NCI-H226 (cell line): ENCODE measurements at places on chromosomes 7 and 10.

GRCh38 chr7:148540041-148540738 lies 50.4 kb upstream of the C7orf33 start:
- DNase-seq = peak; percentile 70

DNA sequence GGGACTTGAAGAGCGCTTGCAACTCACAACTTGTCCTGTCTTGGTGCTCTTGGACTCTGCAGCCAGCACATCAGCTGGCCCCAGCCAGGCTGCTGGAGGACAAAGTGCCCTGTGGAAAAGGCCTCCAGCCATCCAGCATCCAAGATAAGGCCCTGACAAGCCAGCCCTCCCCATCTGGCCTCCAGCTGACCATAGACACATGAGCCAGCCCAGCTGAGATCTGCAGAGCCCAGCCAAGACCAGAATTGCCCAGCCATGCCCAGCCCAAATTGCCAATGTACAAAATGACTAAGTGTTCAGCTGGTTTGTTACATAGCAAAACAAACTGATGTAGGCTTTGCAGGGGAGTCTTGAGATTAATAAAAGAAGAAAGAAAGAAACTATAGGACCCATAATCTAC lies 36.0 kb upstream of the FRMD4A start:
- peak; percentile 28 for DNase-seq

GRCh38 chr7:129503725-129504124 lies 1.4 kb downstream of the SMKR1 start:
- no peak for DNase-seq

DNA sequence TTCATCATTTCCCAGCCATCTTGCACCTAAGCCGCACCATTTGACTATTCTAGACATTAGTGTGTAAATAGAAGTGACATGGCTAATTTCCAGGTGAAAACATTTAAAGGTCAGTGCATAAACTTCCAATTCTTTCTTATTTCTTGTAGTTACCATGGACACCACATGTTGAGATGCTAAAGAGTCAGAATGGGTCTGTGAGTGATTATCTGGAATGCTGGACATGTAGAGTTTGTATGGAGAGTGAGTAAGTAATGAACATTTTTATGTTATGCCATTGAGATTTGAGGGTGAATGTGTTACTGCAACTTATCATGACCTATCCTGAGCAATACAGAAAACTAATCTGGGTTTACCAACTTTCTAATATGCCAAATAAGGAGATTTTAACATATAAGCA lies 60.4 kb downstream of the MEOX2 start:
- no peak for DNase-seq

DNA sequence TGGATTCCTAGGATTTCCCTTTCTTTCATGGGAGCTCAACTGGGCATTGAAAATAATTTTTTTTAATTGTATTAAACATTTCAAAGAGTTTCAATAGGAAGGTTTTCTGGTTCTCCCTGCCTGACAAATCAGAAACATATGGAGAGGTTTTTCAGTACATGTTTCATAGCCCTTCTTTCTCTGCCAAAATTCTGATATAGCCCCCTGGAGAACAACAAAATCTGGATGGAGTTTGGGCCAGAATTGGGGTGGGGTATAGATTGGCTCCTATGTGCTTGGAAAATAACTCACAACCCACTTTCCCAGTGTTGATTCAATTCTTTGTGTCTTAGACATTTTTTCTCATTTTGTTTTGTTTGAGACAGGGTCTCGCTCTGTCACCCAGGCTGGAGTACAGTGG lies 24.6 kb upstream of the EIF4H start:
- no peak for DNase-seq

DNA sequence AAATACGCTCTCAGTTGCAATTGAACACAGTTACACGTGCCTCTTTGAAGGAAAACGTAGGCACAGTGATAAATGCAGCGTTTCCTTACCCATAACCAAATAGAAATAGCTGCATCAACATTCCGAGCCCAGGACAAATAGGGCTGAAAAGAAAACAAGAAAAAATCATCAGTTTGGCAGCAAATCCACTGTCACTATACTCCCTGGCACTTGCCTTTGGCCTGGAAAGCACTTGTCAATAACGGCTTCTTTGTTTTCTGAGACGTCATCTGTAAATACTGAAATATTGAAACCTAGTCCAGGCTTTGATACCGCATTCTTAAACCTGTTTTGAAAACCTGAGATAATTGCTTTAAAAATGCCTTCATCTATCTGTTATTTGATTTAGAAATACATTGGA lies 167.2 kb upstream of the AKR1E2 start:
- no peak for DNase-seq

GRCh38 chr7:20562461-20562860 lies 53.0 kb upstream of the ABCB5 start:
- DNase-seq = no peak

DNA sequence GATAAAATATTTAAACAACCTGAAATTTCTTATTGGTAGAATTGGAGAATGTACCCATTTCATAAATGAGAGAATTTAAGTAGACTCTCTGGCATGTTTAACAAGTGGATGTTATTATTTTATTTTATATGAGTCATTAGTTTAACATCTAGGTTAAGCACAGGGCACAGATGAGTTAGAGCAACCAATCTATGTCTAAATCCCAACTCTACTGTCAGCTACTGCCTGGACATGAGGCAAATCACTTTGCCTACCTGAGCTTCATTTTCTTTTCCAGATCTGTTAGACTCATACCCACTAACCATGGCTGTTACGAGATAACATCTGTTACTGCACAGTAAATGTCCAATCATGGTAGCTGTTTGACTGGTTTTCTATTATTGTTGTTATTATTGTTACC lies 251.1 kb downstream of the INHBA start:
- DNase-seq = peak; percentile 42

GRCh38 chr10:78025685-78026364 lies 3.5 kb downstream of the POLR3A start:
- no peak for DNase-seq

GRCh38 chr7:139131-139530 lies 53.2 kb upstream of the FAM20C start:
- no peak for DNase-seq

DNA sequence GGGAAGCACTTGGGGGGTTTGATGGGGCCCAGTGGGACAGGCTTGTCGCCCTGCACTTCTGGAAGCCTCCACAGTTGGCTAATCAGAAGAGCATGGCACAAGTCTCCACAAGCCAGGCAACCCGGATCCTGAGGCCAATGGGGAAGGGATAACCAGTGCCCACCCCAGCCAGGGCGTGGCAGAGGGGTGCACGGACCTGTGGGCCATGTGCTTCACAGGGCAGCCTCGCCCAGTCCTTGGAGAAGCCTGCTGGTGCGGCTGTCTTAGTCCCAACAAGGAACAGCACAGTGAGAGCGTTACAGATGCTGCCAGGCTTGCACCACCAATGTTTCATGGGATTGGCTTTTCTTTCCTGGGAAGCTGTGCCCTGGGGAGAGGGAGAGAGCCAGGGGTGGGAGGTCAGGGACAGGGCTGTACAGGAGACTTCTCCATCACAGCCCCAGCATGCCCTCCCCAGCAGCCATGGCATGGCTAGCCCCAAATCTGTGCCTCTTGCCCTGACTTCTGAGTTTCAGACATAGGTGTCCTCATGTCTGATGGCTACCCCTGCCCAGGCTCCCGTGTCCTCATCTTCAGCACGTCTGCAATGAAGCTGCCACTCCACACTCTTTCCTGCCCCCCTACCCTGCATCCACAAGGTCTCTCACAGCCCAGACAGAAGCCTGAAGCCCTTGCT lies 116.0 kb downstream of the PTPN20 start:
- DNase-seq = no peak

DNA sequence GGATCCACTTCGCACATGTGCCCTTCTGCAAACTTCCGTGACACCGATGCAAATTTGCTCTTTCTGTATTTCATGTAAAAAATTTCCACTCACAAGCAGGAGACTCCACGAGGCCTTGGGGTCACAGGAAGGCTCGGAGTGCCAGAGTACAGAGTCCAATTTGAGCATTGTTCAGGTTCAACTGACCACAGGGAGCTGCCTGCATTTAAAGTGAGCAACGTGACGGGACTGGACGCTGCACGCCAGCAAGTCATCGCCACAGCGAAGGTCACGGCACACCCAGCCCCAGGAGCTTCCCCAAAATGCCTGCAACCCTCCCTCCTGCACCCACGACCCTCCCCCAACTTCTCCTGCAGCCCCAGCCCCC lies 41.5 kb upstream of the NKX6-2 start:
- DNase-seq = no peak

- no peak for DNase-seq
Observed at GRCh38 chr10:45460235-45460878, 86.3 kb downstream of the ALOX5 start.

DNA sequence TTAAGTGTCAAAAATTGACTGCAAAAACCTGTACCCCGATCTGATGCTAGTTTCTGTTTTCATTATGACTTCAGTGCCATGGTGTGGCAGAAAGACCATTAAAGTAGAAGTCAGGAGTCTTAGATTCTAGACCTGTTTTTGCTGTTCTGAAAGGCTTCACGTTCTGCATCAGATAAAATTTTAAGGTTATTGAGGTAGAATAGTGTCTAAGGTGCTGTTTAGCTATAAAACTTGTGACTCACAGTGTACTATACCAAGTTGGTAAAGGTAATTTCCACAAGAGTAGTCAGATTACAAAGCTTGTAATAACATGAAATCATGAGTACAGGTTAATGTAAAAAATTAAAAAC lies 38.6 kb downstream of the ZNRF2 start:
- DNase-seq = no peak

DNA sequence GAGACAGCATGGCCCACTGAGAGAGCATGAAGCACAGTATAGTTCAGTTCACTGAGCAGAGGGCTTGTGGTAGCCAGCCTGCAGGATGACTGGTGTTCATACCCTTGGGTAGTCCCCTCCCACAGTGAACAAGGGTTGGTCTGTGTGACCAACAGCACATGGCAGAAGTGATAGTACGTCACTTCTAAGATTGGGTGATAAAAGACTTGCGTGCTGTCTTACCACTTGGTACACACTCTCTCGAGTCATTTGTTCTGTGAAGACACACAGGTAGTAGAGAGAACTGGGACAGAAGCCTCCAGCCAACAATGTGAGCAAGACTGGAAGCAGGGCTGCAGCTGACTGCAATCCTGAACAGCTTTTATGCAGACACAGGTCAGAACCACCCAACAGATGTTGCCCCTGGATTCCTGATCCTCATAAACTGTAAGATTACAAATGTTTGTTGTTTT lies 14.6 kb downstream of the EPC1 start:
- DNase-seq = no peak

GRCh38 chr7:2521952-2522591 lies 2.5 kb downstream of the LFNG start:
- DNase-seq = peak; percentile 85

- no peak for DNase-seq
Observed at GRCh38 chr10:29140151-29140550, 148.7 kb upstream of the LYZL1 start.

DNA sequence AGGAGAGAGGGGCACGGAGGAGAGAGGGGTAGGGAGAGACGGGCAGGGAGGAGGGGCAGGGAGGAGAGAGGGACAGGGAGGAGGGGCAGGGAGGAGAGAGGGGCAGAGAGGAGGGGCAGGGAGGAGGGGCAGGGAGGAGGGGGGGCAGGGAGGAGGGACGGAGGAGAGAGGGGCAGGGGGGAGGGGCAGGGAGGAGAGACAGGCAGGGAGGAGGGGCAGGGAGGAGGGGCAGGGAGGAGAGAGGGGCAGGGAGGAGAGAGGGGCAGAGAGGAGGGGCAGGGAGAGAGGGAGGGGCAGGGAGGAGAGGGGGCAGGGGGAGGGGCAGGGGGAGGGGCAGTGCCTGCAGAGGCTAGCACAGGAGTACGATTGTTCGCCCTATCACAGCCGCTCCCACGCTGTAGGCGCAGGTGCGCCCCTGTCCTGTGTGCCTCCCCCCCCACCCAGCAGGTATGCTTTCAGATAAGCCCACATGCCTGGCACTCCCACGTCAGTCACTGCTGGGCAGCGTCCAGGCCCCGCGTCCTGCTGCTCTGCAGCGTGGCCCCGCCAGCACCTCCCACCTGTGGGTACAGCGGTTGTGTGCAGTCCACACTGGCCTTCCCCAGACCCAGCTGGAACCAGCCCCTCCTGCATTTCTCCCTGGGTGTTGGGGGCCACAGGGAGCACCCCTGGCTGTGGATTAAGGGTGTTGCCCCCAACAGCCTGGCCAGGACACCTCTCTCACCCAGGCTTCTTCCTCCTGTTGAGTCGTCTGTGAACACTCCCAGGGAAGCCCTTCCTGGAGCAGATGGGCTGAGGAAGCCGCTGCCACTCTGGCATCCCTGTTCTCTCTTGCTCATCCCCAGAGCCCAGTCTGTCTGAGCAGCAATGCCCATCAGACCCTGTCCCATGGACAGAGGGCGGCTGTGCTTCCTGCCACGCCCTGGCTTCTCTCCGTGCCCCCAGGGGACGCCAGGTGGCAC lies 10.8 kb downstream of the NKX6-2 start:
- peak; percentile 82 for DNase-seq

DNA sequence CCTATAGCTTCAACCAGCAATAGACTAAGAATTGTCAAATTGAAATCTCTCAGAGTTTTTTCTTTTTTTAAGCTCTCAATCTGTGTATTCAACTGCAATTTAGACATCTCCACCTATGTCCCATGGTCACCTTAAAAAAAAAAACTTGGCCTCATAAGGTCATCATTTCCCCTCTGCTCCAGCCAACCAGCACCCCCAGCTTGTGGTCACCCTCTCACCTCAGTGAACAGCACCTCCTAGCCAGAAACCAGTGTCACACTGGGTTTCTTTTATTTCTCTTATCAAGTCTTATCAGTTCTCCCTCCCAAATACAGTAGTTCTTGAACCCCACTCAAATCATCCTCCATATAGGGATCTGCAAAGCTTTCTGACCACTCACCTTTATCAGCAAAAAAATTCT lies 4.0 kb downstream of the ITGB1 start:
- no peak for DNase-seq

DNA sequence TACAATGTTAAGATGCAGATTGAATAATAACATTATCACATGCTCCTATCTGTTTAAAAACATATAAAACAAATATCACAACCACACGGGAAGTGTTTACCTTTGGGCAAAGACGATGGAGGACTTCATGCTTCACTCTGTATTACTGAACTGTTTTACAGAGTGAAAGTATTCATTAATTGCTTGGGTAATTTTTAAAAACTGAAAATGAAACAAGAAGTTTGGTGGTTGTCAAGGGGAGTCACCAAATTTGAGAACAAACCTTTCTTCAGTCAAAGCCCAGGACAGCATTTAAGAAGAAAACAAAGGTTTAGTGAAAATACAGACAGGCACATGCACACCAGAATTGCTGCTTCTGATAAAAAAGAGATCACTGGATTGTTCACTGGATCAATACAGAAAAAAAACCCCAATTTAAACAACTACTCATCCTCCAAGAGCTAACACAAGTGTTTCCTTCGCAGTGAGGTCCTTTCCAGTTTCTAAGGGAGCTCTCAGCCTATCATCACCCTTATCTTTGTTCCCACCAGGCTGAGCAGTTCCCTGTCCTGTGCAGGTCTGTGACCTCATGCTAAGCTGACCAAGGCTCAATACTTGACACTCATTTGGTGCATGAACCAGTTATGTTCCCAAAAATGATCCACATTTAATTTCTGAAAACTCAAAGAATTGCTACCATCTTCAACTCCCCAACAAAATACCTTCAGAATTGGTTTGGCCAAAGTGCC lies 8.8 kb downstream of the PARP12 start:
- no peak for DNase-seq
